ENCODE measurements at places on chromosomes 12 and 14.

DNA sequence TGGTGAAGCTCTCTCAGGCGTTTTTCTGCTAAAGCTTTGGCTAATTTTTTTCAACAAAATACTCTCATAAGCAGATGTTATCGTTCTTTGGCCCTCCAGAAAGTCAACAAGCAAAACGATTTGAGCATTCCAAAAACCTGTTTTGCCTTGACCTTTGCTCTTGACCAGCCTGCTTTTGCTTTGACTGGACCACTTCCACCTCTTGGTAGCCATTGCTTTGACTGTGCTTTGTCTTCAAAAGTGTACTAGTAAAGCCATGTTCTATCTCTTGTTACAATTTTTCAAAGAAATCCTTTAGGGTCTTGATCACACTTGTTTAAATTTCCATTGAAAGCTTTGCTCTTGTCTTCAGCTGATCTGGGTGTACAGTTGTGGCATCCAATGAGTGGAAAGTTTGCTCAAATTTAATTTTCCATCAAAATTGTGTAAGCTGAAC lies 10.7 kb upstream of the ARID4A start:
- no peak for DNase-seq

DNA sequence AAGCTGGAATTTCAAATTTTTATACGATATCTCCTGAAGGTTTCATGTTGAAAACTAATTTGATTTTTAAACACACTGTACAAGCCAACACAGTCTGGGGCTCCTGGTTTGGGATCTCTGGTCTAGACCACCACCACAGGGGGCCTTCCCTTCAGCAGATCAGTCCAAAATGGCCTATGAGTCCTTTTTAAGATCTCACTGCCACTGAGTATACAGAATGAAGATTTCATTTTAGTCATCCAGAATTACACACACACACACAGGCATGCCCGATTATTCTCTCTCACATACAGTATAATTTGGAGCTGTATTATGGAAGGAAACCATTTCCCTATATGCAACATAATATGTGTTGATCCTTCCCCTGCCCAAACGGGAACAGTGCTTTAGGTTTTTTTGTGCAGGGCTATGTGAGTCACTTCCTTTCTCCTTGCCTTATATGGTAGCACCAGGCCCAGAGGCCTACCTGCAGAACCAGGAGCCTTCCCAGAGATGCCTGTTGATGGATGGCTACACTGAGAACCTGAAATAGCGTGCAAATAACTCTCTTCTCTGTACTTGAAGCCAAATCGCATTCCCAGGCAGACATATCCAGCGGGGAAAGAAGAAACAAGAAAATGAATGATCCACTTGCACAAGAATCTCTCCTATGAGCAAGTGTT lies 28.1 kb upstream of the WNK1 start:
- no peak for DNase-seq

GRCh38 chr14:32258336-32258993 lies 55.4 kb upstream of the RNU6-8 start:
- DNase-seq = no peak

DNA sequence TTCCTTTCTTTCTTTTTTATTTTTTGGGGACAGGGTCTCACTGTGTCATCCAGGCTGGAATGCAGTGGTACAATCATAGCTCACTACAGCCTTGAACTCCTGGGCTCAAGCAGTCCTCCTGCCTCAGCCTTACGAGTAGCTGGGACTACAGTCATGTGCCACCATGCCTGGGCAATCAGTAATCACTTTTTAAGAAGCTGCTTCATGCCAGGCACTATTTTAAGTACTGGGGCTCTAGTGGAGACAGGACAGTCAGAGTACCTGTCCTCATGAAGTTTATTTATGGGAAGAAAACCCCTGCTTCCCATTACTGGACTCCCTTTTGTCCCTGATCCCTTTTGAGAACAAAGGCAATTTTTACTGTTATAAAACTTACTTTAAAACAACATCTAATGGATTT lies 124.0 kb upstream of the NPAS3 start:
- no peak for DNase-seq

DNA sequence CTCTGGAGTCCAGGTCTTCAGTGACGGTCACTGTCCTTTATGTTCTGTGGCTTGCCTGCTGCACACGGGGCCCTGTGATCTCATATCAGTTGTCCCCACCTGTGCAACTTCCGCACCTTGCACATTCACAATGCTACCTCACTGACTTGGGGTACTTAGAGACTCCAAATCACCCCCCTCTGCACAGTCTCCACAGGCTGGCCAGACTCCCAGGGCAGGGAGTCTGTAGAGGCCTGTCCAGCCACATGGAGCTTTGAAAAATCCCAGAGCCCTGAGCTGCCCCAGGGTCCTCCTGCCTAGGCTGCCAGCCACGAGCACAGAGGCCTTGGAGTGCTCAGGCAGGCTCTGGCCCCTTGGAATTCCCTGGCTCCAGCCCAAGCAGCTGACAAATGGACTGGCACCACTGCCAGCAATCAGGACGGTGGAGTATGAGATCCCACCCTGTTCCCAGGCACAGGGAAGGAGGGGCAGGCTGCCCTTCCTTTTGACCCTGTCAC lies 26.4 kb downstream of the CMKLR1 start:
- no peak for DNase-seq

DNA sequence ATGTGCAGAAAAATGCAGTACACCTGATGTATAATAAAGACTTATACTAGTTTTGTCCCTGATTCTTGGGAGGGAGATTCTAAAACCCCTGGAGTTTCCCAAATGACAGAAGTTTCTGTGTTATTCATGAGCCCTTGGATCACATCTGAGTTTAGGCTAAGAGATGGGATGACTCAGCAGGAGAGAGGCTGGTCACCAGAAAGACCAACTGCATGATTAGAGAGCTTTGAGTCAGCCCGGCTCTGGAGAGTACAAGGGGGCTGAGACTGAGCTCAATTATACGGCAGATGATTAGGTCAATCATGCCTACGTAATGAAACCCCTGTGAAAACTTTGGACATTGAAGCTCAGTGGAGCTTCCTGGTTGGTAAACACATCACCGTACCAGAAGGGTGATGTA lies 174.2 kb downstream of the SSPN start:
- DNase-seq = no peak

DNA sequence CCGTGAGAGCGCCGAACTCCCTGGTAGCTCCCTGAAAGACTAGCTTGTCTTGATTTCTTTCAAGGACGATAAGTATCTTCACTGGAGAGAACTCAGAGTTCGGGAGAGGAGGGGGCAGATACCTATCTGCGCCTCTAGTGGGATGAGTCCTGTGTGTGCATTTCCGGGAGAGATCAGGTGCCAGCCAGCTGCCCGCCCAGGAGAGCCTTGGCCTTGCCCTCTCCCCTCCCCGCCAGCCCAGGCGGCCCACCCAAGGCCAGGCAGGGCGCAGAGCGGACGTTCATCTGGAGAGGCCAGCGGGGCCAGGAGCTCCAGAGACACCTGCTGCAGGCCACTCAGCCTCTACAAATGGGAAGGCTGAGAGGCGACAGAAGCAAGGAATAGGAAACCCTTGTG lies 1.0 kb downstream of the CD9 start:
- no peak for DNase-seq

DNA sequence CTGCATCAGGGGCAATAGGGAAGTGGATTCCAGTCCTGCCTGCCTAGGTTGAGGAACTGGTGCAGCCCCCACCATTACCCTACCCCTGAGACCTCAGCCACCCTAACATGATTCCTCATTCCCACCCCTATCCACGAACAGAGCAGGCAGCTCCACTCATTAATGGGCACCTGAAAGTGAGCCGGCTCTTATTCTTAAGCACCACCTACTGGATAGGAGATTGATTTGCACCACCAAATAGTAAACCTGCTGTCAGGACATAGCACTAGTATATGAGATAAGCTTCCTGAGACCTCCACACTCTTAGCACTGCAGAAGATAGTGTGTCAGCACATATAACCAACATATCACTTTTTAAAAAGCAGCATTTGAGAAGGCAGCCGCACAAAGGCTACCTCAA lies 573.2 kb downstream of the SOX5 start:
- no peak for DNase-seq

- no peak for DNase-seq
Measured at GRCh38 chr12:32714772-32715171, 35.7 kb downstream of the DNM1L start.

- DNase-seq = no peak
Measured at GRCh38 chr14:75441728-75442127, 13.9 kb downstream of the JDP2 start.

DNA sequence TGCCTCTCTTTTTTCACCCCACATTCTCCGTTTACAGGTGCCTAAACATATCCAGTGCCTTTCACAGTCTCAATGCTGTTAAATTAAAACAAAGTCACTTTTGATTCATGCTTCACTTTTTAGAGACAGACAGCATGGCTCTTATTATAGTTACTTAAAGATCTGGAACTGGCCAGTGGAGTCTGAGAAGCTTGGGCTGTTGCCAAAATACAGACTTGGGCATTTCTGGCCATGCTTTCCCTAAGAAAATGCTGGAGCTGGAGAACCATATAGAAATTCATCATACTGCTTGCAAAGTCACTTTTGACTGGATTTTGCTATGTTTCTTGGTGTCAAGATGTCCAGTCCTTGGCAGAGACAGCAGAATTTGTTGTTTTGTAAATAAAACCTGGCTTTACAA lies 12.2 kb upstream of the GPR68 start:
- DNase-seq = no peak

DNA sequence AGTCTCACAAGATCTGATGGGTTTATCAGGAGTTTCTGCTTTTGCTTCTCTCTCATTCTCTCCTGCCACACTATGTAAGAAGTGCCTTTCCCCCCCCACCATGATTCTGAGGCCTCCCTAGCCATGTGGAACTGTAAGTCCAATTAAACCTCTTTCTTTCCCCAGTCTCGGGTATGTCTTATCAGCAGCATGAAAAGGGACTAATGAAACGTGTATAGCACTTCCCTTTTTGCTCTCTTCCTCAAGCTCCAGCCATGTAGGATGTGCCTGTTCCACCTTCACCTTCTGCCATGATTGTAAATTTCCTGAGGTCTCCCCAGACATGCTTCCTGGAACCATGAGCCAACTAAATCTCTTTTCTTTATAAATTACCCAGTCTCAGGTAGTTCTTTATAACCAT lies 7.0 kb upstream of the CRACR2A start:
- DNase-seq = no peak

DNA sequence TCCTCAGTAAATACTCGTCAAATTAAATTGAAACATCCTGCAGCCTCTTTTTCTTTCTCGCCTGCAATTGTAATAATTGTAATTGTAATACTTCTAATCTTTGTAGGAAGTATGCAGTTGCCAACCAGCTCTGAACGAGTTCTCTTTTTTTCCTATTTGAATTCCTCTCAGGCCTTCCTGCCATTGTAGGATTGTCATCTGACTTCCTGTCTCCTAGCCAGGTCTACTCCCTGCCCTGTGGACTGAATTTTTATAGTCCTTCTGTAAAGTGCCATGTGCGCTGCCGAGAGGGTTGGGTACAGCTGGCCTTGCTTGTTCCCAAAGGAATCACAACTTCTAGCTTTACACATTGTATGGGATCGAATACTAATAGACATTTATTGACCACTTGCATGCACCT lies 183.3 kb downstream of the SSPN start:
- no peak for DNase-seq

- DNase-seq = no peak
Measured at GRCh38 chr14:55721353-55721752, 141.3 kb downstream of the KTN1 start.
